Ovary (tissue), 10 donors: ENCODE measurements at places on chromosomes 4 and X. TPM values are rescaled to one million over a fixed set of nuclear protein-coding genes. Genes with fewer than 3 reads are reported as not detected.

FRAS1 gene
- total RNA-seq, result 0.95 TPM

POF1B gene
- 0.42 TPM for total RNA-seq

SHISA3 gene
- not detected for total RNA-seq

CT55 gene
- not detected for total RNA-seq

HMX1 gene
- not detected for total RNA-seq

GRCh38 chrX:77743720-77744119, 42.3 kb downstream of the ATRX start:
- H3K27ac ChIP-seq, result no peak overlapping the region
- peaks cover 4% of the 10 kb centered on the region for H3K4me1 ChIP-seq
- H3K27me3 ChIP-seq, result no peaks in the 10 kb centered on the region
- no peaks in the 10 kb centered on the region for H3K36me3 ChIP-seq

GRCh38 chr4:163901319-163901718, 406.8 kb downstream of the TMA16 start:
- no peaks in the 10 kb centered on the region for H3K27me3 ChIP-seq
- no peak for DNase-seq
- no peaks in the 10 kb centered on the region for H3K4me1 ChIP-seq
- H3K27ac ChIP-seq, result no peak overlapping the region
- H3K36me3 ChIP-seq, result no peaks in the 10 kb centered on the region

- H3K27ac ChIP-seq, result no peak overlapping the region
- no peaks in the 10 kb centered on the region for H3K27me3 ChIP-seq
- no peak overlapping the region for H3K4me3 ChIP-seq
- H3K36me3 ChIP-seq, result no peaks in the 10 kb centered on the region
- DNase-seq, result no peak
- no peaks in the 10 kb centered on the region for H3K4me1 ChIP-seq
Observed at GRCh38 chr4:114677346-114677979, 78.9 kb downstream of the UGT8 start.

- DNase-seq, result no peak
- H3K36me3 ChIP-seq, result no peaks in the 10 kb centered on the region
- H3K27me3 ChIP-seq, result no peaks in the 10 kb centered on the region
- H3K27ac ChIP-seq, result no peak overlapping the region
- no peak overlapping the region for H3K4me3 ChIP-seq
- H3K4me1 ChIP-seq, result no peaks in the 10 kb centered on the region
Observed at GRCh38 chrX:11239230-11239629, 54.0 kb upstream of the AMELX start.

- H3K27ac ChIP-seq, result no peak overlapping the region
- DNase-seq, result no peak
- H3K27me3 ChIP-seq, result no peaks in the 10 kb centered on the region
- no peaks in the 10 kb centered on the region for H3K4me1 ChIP-seq
Observed at GRCh38 chrX:36963069-36963808, 44.9 kb upstream of the FAM47C start.

- no peak for DNase-seq
- no peaks in the 10 kb centered on the region for H3K36me3 ChIP-seq
- H3K27ac ChIP-seq, result peak overlapping the region; percentile 72
- peak overlapping the region; percentile 83 for H3K4me3 ChIP-seq
Observed at GRCh38 chr4:109729117-109729717, 653 bp downstream of the PLA2G12A start.

DNA sequence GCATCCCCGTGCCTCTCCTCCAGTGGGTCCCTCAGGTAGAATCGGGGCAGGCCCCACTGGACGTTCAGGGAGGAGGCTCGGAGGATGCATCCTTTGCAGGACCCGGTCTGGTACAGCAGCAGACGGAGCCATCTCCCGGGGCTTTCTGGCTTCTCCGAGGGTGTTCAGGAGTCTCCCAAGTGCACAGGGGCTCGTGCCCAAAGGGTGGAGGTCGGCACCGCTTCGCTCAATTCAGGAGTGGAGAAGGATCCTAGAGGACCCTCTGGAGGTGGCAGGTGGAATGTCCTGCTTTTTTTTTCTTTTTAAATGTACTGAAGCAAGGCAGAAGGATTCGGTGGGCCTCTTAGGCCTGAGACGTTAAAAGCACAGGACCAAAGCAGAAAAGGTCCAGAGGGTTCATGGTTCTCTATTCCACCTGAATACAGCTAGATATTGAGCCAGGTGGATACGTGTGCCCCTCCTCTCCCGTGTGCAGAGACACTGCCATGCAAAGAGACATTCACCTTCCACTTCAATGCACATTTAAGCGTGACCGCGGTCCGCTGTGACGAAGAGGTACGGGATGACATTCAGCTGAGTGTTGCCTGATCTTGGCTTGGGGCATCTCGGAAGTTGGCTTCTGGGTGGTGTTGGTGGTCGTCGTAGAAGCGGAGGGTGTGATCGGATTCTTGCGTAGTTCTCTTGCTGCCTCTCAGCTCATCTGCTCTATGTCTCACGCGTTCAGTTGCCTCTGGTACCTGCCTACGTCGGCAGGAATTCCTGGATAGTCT, 281.2 kb upstream of the AGTR2 start:
- no peaks in the 10 kb centered on the region for H3K27me3 ChIP-seq
- DNase-seq, result no peak
- H3K36me3 ChIP-seq, result no peaks in the 10 kb centered on the region
- no peak overlapping the region for H3K27ac ChIP-seq

DNA sequence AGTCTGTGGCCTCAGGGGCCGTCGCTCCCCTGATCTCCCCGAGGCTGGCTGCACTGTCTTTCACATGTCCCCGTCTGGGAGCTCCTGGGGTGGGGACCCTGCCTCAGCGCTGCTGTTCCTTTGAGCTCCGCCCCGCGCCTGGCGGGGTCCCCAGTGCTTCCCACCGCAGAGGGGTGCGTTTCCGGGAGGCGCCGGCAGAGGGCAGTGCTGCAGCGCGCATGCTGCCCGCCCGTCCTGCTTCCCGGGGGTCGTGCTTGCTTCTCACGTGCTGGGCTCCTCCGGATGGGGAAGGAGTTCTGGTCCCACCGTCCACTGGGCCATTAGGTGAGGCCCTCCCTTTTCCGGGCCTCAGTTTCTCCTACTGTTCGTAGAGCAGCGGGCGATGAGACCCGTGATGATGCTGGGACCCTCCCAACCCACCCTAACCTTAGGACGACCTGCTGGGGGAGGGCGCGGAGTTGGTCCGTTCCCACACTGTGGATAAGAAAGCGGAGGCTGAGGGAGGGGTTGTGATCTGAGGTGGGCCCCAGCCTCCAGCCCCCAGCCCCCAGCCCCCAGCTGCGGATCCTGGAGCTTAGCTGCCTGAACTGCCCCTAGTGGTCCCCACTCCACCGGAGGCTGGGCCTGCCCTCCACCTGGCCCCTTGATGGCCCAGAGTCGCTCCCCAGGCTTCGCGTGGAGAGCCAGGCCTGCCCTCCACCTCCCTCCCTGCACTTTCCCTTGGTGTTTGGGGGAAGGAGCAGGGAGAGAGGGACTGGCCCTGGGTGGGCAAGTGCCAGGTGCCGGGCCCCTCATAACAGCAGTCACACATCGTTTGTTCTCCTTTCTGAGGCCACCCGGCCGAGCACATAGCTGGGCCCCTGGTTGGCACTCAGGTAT, 15.3 kb downstream of the CPZ start:
- DNase-seq, result peak; percentile 75
- H3K27ac ChIP-seq, result peak overlapping the region; percentile 10
- H3K4me3 ChIP-seq, result no peak overlapping the region
- no peaks in the 10 kb centered on the region for H3K36me3 ChIP-seq
- H3K27me3 ChIP-seq, result no peaks in the 10 kb centered on the region

DNA sequence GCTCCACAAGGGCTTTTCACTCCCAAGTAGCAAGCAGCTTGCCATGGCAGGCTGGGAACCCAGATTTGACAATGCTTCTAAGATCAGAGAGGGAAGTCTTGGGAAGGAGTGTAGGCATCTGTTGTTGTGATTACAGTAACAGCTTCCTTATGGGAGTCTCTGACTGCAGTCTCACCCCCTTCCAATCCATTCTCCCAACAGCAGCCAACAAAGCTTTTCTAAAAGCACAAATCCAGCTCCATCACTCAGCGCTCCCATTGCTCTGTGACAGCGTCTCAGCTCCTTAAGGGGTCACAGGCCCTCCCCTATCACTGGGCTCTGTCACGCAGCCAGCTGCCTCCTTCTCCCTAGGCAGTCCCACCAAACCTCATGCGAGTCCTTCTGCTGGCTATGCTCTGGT, 7.1 kb downstream of the IGFBP7 start:
- DNase-seq, result peak; percentile 52
- H3K36me3 ChIP-seq, result no peaks in the 10 kb centered on the region
- H3K4me1 ChIP-seq, result peaks cover 26% of the 10 kb centered on the region
- peak overlapping the region; percentile 72 for H3K27ac ChIP-seq
- no peaks in the 10 kb centered on the region for H3K27me3 ChIP-seq
- H3K4me3 ChIP-seq, result no peak overlapping the region

DNA sequence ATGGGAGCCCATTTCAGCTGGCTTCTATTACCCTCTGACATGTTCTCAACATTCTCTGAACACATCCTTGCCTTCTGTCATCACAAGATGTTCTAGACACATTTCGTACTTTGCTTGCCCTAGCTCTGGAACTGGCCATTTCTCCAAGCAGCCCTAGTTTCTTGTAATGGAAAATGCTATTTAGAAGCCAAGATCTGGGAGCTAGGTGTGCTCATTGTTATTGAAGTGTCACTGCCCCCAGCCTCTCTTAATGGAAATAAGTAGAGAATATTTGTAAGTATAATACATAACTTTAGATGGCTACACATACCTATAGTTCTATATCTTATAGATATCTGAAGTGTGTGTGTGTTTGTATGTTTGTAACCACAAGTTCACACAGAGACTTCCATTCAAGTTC, 6.9 kb downstream of the MRFAP1L1 start:
- H3K4me1 ChIP-seq, result peaks cover 10% of the 10 kb centered on the region
- H3K27me3 ChIP-seq, result no peaks in the 10 kb centered on the region
- no peaks in the 10 kb centered on the region for H3K36me3 ChIP-seq
- no peak for DNase-seq

GRCh38 chrX:121256647-121257046, 209.2 kb downstream of the GLUD2 start:
- no peak overlapping the region for H3K27ac ChIP-seq
- DNase-seq, result no peak
- no peak overlapping the region for H3K4me3 ChIP-seq
- no peaks in the 10 kb centered on the region for H3K27me3 ChIP-seq
- no peaks in the 10 kb centered on the region for H3K4me1 ChIP-seq

DNA sequence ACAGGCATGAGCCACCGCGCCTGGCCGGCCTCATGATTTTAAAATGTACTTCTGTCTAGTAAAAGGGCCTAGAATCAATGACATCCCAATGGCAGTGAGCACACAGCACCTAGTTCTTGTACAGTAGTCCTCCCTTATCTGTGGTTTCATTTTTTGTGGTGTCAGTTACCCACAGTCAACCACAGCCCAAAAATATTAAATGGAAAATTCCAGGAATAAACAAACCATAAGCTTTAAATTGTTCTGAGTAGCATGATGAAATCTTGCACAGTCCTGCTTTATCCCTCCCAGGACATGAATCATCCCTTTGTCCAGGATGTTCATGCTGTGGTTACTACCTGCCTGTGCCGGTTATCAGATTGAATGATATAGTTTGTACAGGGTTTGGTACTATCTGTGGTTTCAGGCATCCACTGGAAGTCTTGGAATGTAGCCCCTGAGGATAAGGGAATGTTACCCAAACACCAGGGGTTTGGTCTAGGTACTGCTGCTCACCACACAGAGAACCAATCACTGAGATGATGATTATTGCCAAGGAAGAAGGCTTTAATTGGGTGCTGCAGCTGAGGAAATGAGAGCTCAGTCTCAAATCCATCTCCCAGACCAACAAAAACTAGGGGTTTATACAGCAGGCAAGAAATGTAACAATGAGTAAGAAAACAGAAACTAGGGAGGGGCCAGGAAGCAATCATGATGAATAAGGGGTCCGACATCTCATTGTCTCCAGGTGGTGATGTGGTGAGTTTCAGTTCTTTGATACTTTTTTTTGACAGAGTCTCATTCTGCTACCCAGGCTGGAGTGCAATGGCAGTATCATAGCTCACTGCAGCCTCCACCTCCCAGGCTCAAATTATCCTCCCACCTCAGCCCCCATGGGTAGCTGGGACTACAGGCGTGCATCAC, 16.2 kb upstream of the FHL1 start:
- no peaks in the 10 kb centered on the region for H3K36me3 ChIP-seq
- H3K27me3 ChIP-seq, result no peaks in the 10 kb centered on the region
- H3K27ac ChIP-seq, result no peak overlapping the region
- DNase-seq, result no peak
- H3K4me1 ChIP-seq, result no peaks in the 10 kb centered on the region
- H3K4me3 ChIP-seq, result no peak overlapping the region

GRCh38 chr4:74449571-74450297, 4.8 kb downstream of the AREG start:
- no peak overlapping the region for H3K27ac ChIP-seq
- H3K4me1 ChIP-seq, result no peaks in the 10 kb centered on the region
- H3K27me3 ChIP-seq, result no peaks in the 10 kb centered on the region
- H3K4me3 ChIP-seq, result no peak overlapping the region
- no peak for DNase-seq

DNA sequence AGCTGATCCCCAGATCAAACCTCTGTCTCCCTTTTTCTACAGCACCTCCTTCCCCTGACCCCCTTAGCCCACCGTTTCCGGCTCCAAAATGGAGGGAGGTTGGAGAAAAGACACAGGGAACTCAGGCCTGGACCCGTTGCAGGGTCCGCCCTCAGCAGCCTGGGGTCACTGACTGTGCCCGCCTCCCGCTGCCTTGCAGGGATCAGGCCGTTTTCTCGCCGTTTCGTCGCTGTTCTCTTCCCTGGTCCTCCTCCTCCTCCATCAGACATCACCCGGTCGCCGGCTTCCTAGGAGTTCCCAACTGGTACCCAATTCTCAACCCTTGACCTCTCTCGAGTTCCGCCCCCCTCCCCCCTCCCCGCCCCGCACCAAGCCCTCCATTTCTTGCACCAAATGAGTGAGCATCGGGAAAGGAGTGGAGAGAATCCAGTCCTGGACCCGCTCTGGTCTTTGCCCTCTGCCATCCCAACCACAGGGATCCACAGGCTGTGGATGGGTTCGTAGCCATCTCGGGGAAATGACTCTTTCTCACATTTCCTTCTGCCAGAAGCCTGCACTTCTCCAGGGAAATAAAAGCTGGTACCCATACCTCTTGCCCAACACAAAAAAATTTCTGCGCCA, 493 bp downstream of the TCEAL5 start:
- peak overlapping the region; percentile 22 for H3K4me3 ChIP-seq
- no peak overlapping the region for H3K27ac ChIP-seq
- H3K4me1 ChIP-seq, result no peaks in the 10 kb centered on the region
- H3K36me3 ChIP-seq, result no peaks in the 10 kb centered on the region
- DNase-seq, result no peak

- no peaks in the 10 kb centered on the region for H3K4me1 ChIP-seq
- peak overlapping the region; percentile 73 for H3K4me3 ChIP-seq
- no peaks in the 10 kb centered on the region for H3K27me3 ChIP-seq
- peak overlapping the region; percentile 86 for H3K27ac ChIP-seq
Observed at GRCh38 chr4:87219632-87220093, 755 bp downstream of the KLHL8 start.
